Spinal cord (tissue), 10 donors: ENCODE measurements at places on chromosomes 5 and 9. TPM values are rescaled to one million over a fixed set of nuclear protein-coding genes. Genes with fewer than 3 reads are reported as not detected.

DNA sequence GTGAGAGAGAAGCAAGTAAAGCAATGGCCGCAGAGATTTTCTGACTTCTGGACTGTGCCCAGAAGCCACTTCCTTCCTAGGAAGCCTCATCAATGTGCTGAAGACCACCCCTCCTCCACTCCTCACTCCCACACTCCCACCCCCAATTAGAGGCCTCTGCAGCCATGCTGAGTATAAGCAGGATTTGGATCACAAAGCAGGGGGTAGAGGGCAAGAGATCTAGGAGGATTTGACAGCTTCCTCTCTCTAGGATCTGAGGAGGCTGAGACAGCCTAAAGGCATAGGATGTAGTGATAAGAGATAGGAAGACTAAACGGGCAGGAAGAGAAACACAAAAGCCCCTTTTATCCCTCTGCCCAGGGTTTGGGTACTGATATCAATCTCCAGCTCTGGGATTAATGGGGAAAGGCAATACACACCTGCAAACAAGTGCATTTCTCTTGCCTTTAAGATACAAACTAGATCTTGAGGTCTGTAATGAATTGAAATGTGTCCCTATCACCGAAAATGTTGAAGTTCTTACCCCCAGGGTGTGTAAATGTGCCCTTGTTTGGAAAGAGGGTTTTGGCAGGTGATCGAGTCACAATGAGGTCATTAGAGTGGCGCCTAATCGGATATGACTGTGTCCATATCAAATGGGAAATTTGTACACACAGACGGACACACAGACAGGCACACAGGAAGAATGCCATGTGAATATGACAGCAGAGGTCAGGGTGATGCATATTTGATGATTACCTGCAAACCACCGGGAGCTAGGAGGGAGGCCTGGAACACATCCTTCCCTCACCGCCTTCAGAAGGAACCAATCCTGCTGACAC lies 28.5 kb downstream of the KCNV2 start:
- DNase-seq: no peak

DNA sequence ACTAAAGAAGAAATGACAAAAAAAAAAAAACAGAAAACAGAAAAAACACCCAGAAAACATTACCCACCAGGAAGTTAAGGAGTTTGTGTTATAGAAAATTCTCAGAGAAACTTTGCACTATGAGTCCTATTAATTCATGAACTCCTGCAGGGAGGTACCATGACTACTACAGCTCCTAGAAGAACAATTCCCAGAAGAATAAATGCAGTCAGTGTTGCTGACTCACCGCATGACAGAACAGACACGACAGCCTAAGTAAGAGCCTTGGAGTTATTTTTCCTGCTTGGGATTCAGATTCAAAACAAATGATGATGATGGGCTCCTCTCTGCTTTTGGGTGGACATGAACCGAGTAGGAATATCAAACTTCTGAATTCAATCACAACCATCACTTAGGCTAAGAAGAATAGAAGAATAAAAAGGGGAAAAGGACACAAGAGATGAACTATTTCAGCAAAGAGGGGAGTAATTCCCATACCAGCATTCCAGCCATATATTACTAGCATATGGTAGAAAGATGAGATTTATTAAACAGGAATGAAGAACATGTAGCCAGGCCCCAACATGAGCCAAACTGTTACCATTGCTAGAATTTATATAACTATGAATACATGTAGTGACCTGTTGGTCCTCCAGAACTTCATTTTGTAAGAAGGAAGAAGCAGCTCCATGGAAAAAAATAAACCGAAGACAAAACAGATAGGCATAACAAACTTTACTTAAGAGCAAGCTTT lies 209.6 kb upstream of the PDE4D start:
- no peak for DNase-seq

Gene CNTFR
- 109 TPM for polyA plus RNA-seq

Gene BRINP1
- 98.3 TPM for polyA plus RNA-seq

DNA sequence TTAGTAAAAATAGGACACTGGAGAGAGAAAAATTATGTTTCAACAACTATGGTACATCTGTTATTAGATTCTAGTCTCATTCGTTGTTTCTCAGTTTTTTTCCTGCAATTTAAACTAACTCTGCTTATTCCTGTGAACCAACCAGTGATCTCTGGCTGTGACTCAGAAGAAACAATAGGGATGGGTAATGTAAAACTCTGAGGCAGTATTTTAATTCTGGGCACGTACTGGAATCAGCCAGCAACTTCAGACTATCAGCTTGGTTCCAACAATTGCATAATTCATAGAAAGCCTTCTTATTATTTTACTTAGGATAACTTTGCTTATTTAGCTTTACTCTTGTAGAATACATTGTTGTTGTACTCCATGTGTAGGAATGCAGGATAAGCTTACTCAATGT lies 28.8 kb downstream of the MLLT3 start:
- no peak for DNase-seq

Gene TICAM2
- 3.3 TPM for polyA plus RNA-seq

Gene GGTA1
- polyA plus RNA-seq: 4.5 TPM

DNA sequence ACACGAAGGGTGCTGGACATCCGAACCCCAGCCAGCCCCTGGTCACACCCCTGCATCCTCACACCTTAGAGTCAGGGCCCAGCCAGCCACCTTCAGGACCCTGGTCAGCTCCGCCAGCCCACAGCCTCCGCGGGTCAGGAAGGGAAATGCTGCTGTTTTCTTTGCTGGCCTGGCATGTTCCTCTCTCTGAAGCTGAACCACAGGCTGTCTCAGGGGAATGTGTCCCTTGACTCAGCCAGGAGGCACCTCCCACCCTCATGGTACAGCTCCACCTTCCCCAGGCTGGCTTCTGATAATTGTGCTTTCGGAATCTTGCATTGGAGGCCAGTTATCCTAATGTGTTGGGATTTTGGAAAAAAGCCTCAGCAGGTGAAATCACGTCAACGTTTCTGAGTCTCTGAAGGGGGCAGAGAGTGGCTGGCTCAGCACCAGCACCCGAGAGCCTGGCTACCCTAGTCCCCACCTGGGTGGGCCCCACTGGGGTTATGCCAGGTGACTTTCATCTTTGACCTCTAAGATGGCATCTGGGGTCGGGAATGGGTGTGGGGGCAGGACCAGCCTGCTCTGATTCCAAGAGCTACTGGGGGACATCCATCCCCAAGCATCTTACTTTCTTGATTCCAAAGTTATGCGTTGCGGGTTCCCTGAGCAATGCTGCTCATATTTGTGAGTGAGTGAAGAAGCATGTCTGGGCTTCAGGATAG lies 9.8 kb upstream of the OLFM1 start:
- DNase-seq: no peak

DNA sequence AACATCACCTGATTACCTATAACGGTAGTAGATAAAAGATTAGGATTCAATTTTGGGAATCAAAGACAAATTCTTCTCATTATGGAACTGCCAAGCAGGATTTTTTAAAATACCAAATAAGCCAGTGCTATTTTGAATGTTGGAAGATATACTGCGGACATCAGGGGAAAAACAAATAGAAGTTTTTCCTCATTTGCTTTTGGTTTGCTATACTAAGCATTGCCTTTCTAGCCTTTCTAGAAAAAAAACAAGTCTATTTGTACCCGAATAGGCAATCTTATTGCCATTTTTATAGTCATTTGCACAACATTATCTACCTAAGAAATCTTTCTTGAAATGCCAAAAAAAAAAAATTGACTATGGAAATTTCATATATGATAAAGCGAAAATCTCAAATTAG lies 379.5 kb downstream of the CDH10 start:
- no peak for DNase-seq

DNA sequence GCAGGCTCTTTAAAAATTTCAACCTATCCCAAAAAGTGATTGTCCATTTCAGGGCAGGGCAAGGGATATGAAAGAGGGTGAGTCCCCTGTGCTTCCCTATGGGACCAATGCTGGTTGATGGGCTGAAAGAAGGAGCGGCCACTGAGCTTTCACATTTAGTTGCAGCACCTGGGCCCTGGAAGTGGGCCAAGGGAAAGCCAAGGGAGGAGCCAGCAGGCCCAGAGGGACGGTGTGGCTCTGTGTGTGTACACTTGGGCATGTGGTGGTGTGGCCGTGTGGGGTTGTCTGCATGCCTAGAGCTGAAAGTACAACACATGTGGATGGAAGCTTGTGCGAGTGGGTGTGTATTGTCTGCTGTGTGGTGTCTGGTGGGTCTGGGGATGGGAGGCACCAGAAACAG lies 14.0 kb upstream of the PSMD5 start:
- no peak for DNase-seq

Gene CER1
- polyA plus RNA-seq: 0.78 TPM

- DNase-seq: no peak
Observed at GRCh38 chr5:78591138-78591612, 57.4 kb downstream of the LHFPL2 start.

- no peak for DNase-seq
Observed at GRCh38 chr5:133154274-133155075, 102.7 kb downstream of the HSPA4 start.

GRCh38 chr9:99026271-99026955 lies 78.5 kb upstream of the TGFBR1 start:
- no peak for DNase-seq

DNA sequence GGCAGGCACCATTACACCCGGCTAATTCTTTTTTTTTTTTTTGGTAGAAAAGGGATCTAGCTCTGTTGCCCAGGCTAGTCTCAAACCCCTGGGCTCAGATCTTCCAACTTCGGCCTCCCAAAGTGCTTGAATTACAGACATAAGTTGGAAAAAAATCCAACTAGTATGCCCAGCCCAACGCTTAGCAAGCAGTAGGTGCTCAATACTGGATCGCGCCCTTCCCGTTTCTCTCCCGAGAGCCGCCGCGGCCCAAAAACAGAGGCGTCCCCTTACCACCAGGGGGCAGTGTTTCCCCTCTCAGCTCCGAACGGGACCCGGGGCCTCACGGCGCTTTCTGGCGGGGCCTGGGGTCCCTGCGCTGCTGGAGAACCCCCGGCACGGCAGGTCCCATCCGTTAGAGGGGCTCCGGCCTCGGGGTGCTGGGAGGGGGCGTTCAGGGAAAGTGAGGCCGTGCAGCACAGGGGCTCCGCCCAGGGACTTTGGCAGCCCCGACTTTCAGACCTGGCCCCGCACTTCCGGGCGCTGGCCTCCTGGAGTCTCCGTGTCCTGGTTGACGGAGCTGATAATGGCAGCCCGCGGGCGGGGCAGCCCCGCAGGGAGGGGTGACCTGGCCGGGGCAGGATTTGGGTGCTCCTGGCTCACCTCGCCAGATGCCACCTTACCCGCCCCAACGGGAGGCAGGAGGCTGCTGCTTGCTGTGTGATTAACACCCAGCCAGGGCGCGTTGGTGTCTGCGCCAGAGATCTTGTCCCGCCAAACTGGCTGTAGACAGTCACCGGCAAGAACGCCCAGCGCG lies 15.2 kb downstream of the PTGES start:
- peak; percentile 87 for DNase-seq

GRCh38 chr5:58849223-58849622 lies 266.3 kb downstream of the RAB3C start:
- DNase-seq: peak; percentile 54

DNA sequence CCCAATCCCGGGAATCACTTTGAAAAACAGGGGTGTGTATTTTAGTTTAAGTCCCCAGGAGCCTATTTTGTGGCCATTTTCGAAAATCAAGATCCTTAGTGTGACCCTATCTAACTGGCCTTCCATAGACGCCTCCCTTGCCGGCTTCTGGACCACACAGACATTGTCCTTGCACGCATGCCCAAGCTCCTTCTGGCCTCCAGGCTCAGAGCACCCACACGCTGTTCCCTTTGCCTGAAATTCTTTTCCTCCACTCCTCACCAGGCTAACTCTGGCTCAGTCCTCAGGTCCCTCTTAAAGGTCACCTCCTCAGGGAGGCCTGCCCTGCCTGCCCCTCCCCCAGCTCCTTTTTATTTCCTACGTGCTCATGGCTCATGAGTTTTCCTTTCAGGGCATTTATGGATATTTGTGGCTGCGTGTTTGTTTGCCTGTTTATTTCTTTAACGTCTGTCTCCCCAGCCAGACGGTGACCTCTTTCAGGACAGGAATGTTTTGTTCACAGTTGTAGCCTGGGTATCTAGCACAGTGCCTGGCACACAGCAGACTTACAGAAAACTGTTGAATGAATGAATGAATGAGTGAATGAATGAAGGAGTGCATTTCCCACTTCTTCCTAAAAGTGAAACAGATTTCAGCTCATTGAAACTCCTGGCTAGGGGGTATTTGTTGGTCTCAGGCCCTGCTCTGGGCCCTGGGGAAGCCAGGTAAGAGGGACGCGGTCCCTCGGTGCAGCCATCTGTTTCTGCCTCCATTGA lies 79.1 kb upstream of the IER5L start:
- no peak for DNase-seq

GRCh38 chr9:13487071-13487470 lies 207.6 kb upstream of the MPDZ start:
- no peak for DNase-seq

Gene DNM1
- polyA plus RNA-seq: 265 TPM

DNA sequence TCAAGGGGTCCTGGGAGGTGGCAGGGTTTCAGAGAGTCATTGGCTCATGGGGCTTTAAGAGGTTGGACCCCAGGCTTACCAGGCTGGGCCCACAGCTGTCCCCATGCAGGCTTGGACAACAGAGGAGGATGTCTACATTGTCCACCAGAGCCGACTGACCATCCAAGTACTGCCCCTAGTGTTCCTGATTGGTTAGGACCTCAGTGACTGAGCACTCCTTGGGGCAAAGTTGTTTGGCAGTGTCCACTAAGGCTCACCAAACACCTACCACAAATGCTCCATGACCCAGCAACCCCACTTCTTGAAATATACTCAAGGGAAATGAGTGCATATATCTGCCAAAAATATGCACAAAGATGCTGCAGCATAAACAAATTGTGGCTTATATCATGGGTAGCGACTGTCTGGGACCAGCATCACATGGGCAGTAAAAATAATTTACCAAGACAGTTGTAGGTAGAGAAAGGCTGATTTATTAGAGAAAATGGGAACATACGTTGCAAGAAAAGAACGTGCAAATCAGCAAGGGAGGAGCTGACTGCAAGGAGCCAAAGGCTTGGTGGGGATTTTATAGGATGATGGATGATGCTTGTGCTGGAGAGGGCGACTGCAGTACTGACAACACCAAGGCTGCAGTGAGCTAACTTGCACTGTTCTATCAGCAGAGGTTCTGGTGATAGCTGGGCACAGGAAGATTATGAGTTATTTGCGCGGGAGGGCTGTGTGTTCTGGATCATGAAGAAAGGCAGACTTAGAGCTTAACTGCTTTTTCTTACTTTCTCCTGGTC lies 265.2 kb downstream of the GADD45G start:
- peak; percentile 63 for DNase-seq

DNA sequence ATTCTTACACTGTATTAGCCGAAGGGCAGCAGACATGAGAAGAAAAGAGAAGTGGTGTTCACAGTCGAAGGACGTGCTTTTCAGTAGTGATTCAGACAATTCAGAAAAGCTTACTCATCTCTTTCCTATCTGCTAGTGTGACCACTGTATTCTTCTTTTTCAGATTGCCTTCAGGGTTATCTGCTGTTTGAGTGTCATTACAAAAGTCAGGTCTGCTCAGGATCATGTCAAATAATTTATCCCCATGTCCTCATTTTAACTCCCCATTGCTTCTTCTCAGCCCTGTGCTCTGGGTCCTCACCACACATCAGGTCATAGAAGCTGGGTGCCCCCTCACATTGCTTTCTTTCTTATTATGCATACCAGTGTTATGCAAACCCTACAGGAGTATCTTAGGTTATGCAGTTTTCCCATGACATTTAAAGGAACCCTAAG lies 394.0 kb downstream of the CETN3 start:
- no peak for DNase-seq

- no peak for DNase-seq
Observed at GRCh38 chr5:141135030-141135717, at the start of gene PCDHB5. Gene PCDHB5 (plus strand): TSS chr5:141135206. CDS start chr5:141135435, 229 bp downstream.

GRCh38 chr9:132239518-132239917 lies 77.7 kb downstream of the NTNG2 start:
- DNase-seq: no peak
